ENCODE measurements at places on chromosomes 16 and 17.

GRCh38 chr16:51085271-51085670, 65.8 kb downstream of the SALL1 start:
- DNase-seq, result no peak

GRCh38 chr17:76755285-76755684, 17.4 kb downstream of the MFSD11 start:
- no peak for DNase-seq

DNA sequence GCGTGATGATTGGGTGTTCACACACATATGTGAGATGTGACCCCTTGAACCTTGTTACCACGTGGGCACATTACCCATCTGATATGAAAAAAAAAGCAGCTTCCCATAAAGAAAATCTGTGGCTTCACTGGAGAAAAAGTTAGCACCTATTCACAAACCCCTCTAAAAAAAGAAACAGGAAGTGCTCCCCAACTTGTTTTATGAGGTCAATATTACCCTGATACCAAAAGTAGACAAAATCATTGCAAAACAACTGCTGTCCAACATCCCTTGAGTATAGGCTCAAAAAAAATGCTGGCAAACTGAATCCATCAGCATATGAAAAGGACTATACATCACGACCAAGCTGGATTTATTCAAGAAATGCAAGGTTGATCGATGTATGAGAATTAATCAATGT, 99.7 kb upstream of the RBL2 start:
- DNase-seq, result no peak

- no peak for DNase-seq
These were observed 39.9 kb upstream of the INTS2 start for GRCh38 chr17:61967729-61968128.

DNA sequence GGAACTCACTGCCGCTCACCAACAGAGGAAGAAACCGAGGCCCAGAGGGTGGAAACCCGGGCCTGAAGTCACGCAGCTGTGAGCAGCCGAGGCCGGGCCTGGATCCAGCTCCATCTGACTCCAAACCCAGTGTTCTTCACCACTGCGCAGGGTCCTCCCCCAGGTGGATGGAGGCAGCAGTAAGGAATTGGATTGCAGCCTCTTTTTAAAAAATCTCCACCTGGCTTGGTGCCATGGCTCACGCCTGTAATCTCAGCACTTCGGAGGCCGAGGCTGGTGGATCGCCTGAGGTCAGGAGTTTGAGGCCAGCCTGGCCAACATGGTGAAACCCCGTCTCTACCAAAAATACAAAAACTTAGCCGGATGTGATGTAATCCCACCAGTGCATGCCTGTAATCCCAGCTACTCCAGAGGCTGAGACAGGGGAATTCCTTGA, 177.2 kb downstream of the FOXL1 start:
- DNase-seq, result no peak

DNA sequence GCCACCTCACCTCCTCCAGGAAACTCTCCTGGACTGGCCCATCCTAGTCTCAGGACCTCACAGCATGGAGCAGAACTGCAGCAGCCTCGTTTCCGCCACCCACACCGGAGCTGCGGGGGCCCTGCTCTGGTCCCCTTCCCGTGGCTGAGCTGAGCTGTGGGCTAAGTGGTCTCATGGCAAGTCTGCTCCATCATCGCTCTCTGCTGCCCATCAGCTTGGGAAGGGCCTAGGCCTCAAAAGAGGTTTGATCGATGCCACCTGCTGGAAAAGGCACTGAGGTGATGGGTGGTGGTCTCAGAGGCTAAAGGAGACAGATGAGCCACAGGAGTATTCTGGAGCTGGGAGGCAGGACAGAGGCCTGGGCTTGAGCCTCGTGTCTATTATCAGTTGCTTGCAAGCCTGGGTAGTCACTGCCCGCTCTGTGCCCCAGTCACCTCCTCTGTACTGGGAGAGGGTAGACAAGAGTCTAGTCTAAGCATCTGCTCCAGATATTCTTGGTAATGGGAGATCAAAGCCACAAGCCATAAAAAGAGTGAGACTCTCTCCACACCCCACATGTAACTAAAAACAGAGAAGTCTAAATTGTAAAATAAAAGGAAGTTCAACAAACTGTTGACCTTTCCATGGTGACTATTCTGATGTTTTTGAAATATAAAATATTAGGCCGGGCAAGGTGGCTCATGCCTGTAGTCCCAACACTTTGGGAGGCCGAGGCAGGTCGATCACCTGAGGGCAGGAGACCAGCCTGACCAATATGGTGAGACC, 1.6 kb downstream of the ITGAE start:
- no peak for DNase-seq

- DNase-seq, result no peak
These were observed 3.7 kb downstream of the VAMP2 start for GRCh38 chr17:8159032-8159400.

DNA sequence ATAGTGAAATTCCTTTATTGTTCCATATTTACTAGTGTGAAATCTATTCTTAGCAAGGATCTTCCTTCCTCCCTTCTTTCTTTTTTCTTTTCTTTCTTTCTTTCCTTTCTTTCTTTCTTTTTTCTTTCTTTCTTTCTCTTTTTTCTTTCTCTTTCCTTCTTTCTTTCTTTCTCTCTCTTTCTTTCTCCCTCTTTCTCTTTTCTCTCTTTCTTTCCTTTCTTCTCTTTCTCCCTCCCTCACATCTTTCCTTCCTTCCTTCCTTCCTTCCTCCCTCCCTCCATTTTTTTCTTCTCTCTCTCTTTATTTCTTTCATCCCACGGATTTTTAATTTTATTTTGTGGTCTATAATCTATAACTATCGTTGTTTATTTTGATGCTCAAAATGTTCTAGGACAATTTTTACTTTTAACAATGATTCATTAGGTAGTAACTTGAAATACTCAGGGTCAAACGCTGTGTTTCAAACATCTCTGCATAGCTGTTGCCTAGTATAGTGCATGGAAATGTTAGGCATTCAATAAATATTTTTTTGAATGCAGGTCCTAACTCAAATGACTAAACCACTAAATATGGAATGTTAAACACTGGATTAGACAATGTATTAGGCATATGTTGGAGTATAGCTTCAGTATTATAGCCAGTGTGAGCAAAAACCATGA, 178.3 kb downstream of the MAP2K6 start:
- DNase-seq, result no peak

DNA sequence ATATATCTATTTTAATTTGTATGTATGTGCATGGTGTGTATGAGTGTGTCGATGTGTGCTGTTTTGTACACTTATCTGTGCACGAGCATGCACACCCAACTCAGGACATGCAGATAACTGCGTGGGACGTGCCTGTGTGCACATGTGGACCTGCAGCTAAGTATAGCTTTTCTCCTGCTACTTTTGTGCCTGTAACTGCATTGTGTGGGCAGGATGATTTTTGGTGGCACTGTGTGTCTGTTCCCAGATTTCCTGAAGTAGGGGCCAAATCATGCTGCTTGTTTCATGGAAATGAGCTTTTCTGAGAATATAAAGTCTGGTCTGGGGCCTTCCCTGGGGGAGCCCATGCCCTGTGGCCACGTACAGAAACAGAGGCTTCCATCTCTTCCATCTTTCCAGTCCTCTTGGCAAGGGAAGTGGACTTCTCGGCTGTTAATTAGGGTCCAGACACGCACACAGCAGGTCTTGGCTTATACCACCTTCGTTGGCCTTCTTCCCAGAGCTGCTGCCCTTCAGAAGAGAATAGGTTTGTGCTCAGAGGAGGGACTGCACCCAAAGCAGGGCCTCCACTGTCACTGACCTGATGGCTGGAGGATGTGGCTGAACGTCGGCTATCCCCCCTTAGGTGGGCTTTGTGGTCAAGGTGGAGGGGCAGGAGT, 30.2 kb downstream of the SPNS3 start:
- no peak for DNase-seq

- DNase-seq, result peak; percentile 24
These were observed 2.3 kb upstream of the NT5M start for GRCh38 chr17:17300624-17301568.

DNA sequence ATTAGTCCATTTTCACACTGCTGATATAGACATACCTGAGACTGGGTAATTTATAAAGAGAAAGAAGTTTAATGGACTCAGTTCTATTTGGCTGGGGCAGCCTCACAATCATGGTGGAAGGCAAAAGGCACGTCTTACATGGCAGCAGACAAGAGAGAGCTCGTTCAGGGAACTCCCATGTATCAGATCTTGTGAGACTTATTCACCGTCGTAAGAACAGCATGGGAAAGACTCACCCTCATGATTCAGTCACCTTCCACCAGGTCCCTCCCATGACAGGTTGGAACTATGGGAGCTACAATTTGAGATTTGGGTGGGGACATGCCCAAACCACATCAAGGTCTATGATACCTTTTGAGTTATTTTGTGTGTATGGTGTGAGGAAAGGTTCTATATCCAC, 66.9 kb downstream of the METRNL start:
- no peak for DNase-seq

DNA sequence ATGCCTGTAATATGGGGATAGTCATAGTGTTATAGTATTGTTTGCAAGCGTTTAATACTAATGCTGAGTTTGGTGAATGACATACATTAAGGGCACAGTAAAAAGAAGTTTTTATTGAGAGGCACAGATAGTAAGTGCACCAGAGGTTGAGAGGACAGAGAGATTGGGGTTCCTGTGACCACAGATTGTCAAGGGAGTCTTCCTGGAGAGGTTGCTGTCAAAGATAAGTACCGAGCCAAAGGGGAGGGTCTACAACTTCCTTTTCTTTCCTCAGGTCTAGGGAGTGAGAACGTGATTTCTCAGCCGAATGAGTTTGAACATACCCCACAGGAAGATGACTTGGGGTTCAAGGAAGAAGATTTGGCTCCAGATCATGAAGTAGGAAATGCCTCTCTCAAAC, 1.8 kb downstream of the ZNF48 start:
- no peak for DNase-seq

DNA sequence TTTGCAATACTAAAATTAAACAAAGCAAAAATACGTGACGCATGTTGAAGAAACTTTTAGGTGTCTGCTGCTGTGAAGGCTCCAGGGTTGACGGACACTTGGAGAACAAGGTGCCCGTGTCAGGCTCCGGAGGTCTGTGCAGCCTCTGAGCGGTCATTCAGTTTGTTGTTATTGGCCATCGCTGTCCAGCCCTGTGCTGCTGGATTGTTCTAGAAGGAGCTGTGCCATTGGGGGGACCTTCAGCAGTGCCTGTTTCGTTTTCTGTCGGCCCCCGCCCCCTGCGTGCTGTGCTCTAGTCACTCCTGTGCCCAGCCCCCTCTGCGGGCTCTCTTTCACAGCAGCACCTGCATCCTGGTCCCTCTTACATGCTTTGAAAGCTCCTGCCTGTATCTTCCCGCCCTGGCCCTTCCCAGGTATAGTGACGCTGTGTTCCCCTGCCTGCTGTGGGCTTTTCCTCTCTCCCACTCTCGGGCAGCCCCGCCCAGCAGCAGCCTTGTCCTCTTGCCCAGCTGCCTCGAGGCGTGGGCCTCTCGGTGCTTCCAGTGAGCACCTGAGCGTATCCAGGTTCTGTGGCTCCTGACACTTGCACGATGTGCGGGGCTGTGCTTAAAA, 50.7 kb downstream of the RNF213 start:
- no peak for DNase-seq

DNA sequence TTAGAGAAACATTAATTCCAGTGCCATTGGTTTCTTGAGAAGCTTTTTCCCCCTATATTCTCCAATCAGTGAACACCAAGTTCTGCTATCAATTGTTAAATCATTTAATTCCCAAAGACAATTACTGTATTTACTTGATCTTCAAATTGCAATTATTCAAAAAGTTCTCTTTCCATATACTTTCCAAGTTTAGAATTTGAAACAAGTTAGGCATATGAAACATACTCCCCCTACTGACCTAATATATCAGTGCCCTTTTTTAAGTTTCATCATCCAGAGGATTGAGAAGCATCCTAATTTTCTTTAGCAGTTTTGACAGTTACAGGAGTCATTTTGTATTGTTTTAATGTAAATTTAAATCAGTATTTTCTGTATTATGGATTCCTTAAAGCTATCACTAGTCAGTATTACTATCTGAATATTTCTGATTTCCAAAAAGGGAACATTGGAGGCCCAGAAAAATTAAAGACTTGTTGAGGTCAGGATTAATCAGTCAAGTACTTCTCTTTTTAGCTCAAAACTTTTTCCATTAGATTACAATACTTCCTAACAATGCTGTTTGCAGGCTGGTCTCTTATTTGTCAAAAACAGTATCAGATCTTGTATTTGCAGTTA, 16.3 kb downstream of the MEIOC start:
- DNase-seq, result no peak

- peak; percentile 88 for DNase-seq
These were observed 4.6 kb downstream of the DHX58 start for GRCh38 chr17:42107597-42108576.

DNA sequence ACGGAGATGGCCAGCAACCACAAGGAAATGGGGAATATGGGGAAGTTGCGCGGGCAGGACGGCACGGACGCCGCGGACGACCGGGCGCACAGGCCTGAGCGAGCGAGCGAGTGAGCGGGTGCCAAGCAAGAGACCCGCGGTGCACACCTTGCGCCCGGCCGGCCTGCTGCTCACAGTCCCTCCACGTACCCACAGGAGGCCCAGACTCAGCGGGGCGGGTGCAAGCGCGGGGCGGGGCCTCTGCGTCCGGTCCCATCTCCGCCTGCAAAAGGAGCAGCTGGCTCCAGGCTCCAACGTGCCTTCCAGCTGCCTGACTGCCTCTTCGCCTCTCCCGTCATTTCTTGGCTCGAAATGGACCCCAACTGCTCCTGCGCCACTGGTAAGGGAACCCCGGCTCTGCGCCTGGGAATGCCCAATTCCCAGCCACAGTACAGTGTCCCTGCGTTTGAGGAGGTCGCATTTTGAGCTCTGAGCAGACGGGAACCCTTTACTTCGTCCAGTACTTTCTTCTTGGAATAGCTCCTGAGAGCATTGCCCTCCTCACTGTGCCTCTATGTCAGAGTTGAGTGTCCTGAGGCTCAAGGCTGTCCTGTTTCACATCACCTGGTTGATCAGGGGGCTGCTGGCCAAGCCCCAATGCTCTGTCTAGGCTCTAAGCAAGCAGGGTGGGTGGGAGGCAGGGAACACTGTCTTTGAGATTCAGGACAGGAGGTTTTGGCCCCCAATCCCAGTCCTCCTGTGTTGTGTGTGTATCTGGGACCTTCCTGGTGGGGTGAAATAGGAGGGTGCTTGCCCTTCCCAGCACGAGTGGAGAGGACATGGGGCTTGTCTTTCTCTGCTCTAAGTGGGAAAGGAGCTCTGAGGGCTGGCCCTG, 8.1 kb upstream of the MT1E start:
- DNase-seq, result no peak

GRCh38 chr16:25097276-25097975, 14.1 kb upstream of the LCMT1 start:
- DNase-seq, result no peak

- DNase-seq, result no peak
These were observed 16.5 kb downstream of the ANKRD11 start for GRCh38 chr16:89473791-89474414.

All from stimulated activated CD4-positive, alpha-beta T cell treated with anti-CD3 and anti-CD28 coated beads, TNF-alpha, amount 100 ng/mL, for 1 hour (primary cell).